ENCODE measurements at places on chromosomes 2 and 18.

GRCh38 chr2:195590199-195590860 lies 66.7 kb upstream of the SLC39A10 start:
- DNase-seq: no peak

DNA sequence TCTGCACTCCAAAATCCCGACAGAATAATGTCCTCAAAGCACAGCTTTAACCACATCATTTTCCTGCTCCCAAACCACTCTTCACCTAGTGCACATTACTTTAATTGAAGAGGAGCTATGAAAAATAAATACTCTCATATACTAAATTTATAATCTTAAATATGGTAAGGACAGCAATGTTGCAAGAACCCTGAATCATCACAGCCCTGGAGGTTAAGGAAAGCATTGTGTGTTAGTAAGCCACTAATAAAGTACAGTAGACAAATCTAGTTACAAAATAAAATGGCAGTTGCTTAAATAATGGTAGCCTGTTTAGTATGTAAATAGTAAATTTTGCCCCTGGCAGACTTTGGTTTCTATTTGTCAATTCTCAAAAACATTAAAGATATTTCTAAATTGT lies 27.0 kb upstream of the CCDC178 start:
- DNase-seq: no peak

GRCh38 chr2:47429795-47430194 lies 26.8 kb downstream of the MSH2 start:
- no peak for DNase-seq

DNA sequence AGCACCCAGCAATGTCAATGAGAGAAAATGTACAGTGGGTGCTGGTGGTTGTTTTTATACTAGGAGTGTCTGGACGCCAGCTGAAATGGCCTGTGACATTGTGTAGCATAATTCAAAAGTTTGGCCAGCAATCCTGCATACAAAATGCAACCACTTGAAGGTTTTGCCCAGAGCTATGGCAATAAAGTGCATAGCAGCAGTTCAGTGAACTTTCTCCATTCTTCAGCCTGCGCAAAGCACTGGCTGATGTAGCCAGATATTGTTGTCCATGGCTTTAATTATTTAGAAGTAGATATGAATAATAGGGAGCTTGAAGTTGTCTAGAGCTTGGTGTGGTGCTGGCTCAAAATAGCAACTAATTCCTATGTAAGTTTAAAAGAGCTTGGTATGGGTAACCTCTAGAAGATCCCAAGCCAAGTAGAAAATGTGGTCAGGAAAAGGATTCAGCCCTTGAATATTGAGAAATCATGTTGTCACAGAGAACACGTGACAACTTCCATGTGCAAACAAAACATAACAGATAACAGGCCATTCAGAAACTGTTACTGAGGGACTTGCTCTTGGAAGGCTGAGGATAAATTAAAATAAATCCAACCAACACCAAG lies 33.3 kb upstream of the PGAP1 start:
- no peak for DNase-seq

GRCh38 chr2:138247302-138247701 lies 254.3 kb upstream of the SPOPL start:
- DNase-seq: no peak

Measured in muscle of leg (tissue), 16 donors.